Ovary (tissue), 10 donors: ENCODE measurements at places on chromosomes 1 and 21. TPM values are rescaled to one million over a fixed set of nuclear protein-coding genes. Genes with fewer than 3 reads are reported as not detected.

DNA sequence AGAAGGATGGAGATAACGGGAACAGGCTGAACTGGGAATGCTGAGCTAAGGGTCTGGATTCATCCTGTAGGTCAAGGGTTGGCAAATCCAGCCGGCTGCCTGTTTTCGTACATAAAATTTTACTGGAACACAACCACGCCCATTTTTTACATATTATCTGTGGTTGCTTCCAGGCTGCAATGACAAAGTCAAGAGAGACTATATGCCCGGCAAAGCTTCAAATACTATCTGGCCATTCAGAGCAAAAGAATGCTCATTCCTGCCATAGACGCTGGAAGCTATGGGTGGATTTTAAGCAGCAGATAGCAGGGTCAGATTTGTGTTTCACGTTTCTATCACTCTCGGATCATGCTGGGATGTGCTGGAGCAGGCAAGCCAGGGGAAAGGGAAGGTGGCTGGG lies 137.9 kb upstream of the EDN2 start:
- no peak for DNase-seq

DNA sequence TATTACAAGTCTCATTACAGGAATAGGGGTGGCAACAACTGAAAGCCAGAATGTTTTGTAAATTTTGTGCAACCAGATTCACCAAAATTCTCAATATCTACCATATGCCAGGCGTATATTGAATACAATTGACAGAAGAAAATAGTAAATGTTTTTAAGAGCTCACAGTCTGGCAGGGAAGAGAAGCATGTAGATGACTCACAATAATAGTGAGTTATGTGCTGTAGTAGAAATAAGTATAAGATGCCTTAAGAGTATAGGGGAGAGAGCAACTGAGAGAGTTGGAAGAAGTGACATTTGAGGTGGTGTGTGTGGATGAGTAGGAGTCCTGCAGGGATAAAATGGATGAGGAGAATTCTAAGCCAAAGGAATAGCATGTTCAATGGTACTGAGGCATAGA lies 170.5 kb upstream of the FGGY start:
- DNase-seq, result no peak

DNA sequence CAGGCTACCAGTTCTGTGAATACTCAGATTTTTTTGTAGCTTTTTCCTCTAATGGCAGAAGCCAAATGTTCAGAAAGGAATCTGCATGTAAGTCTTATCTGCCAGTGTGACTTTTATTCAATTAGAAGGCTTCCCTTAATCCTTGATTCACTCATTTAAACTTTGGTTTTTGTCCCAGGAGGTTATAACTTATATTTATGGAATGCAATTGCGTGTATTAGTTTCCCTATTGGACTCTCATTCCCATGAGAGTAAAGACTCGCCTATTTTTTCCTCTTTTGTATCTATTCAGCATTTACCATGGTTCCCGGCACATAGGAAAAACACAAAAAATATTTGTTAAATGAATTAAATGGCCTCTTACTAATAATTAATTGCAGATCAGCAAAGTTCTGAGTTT lies 3.5 kb downstream of the NTMT2 start:
- DNase-seq, result no peak

DNA sequence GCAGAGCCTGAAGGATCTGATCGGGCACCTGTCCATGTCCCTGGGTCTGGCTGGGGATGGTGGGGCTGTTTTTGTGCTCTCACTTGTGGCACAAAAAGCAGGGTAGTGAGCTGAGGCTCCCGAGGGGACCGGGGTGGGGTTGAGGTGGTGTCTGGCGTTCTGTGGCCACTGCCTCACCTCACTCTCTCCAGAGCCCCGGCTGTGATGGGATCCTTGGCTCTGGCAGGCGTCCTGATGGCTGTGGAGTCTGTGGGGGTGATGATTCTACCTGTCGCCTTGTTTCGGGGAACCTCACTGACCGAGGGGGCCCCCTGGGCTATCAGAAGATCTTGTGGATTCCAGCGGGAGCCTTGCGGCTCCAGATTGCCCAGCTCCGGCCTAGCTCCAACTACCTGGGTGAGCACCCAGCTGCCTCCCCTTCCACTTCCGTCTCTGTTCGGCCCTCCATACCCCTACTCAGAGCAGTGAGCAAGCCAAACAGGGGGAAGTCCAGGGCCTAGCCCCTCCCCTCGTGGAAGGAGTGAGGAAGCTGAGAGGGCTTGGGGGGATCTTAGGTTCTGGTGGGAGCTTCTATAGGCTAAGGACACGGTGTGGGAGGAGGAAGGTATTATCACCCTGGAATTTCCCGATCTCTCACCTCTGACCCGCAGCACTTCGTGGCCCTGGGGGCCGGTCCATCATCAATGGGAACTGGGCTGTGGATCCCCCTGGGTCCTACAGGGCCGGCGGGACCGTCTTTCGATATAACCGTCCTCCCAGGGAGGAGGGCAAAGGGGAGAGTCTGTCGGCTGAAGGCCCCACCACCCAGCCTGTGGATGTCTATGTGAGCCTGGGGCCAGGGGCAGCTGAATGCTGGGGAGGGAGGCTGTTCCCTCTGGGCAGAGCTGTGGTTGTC lies 7.0 kb downstream of the ADAMTSL4 start:
- no peak for DNase-seq

DNA sequence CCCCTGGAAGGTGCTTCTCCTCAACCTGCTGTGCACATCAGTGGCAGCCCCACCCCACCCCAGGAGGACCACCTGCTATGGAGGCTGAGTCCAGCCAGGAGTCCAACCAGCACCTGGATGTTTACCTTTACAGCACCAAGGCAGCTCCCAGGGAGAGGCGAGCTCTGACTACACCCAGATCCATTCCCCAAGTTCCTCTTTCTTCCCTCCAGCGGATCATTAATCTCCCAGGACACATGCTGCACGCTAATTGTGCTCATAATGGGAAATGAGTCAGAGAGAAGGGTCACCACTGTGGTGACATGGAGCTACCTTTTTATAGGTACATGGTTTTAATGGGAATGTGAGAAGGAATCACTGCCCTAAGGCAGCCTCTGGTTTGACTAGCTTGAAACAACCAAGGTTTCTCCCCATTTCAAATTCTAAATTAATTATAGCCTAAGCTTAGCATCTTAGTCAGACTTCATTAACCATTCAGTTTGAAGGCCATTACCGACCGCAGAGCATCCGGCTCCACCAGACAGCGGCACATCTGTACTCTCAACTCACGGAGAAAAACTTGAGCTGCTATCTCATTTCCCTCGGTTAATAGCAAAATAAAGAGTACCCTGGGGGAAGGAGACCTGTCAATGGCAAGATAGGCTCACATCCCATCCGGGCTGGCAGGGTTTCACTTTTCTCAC lies 173.1 kb upstream of the GALNT2 start:
- no peak for DNase-seq

DNA sequence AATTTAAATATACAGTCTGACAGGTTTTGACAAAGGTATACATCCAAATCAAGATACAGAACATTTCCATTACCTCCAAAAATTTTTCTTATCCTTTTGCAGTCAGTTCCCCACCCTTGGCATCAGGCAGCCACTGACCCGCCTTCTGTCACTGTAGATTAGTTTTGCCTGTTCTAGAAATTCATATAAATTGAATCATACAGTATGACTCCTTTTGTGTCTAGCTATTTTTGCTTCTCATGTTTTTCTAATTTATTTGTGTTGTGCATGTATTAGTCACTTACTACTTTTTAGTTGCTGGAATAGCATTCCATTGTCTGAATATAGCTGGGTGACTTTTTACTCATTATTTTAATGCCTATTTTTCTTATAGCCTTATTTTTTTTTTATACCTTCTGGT lies 3.8 kb downstream of the UTP25 start:
- no peak for DNase-seq

- no peak for DNase-seq
These were observed 40.4 kb upstream of the RGS2 start for GRCh38 chr1:192768463-192768862.

DNA sequence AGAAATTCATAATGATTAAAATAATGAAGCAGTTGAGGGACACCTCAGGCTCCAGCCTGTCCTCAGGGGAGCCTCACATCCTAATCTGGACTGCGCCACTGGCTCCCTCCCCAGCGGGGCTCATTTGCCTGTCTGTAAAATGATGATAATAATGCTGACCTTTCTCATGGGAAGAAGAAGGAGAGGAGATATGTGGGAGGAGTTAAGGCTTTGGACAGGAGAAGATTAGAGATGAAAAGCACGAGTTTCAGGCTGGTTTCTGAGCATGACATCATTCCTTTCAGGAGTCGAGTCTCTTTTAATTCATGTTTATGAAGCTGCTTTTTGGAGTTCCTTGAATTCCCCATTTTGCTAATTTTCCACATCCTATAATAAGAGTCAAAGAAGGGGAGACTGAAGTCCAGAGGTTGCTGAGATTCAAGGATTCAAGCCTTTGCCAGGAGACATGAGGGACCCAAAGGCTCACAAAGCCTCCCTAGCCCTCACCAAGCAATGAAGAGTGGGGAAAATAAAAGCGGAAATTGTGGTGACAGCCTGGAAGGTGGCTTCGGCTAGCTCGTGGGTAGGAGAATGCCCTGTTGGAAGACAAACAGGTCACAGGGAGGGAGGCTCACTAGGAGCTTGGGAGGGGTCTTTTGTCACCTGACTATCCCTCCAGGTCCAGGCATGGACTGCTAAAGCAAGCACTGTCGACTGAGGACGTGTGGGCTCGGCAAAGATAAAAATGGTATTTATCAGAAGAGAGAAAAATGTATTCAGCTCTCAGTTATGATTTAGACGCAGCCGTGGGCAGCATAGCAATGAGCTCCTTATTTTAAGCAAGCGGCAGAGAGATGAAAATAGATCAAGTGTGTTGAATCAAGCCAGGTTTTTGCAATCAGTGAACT lies 27.5 kb upstream of the STMN1 start:
- no peak for DNase-seq

DNA sequence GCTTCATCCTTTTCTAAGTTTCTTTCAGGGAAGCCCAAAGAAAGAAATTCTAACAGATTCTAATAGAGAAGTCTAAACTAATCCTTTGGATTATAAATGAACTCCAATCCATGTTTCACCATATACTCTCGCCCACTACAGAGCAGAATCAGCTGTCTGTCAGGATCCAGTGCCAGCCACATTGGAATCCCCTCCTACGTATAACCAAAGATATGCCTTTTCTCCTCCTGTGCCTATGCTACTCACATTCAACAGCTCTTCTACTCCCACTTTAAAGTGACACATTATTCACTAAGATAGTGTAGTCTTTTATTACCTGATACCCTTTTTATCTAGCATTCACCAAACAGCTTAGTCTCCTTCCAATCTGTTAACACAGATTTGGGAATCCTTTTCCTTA lies 3.1 kb downstream of the ETV3 start:
- no peak for DNase-seq

LORICRIN gene
- not detected for polyA plus RNA-seq

CLCNKB gene
- polyA plus RNA-seq, result 0.42 TPM

DNA sequence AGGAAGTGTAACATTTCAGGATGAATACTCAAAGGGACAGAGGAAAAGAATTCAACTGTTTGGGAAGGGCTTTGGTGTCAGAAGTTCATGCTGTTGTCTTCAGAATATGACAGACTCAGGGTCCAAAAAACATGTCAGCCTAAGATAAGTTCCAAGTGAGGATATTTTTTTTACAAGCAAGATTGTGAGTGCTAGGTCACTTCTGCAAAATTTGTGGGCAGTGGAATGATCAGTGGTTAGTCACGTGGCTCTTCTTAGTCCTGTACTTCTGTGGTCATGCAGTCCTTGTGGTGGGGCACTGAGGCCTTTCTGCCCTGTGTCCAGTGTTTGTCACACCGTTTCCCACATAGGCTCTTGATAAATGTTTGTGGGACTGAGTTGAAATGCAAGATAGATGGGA lies 5.2 kb downstream of the RGL1 start:
- DNase-seq, result no peak

BRINP3 gene
- 0.11 TPM for polyA plus RNA-seq

COL24A1 gene
- 0.31 TPM for polyA plus RNA-seq

DNA sequence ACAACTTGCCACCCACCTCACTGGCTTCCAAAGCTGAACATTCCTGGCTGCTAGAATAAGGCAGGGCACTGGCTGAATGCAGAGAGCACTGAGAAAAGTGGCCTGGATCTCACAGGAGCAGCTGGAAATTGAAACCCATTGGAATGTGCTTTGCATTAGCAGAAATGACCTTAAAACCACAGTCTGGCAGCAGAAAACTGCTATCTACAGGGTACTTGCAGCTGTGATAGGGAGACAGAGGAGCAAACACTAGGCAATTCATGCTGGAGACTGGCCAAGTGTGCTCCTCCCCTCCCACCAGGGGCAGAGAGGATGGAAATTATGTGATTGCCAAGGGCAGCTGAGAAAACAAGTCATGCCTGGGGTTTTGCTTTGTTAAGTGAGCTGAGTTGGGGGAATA lies 47.2 kb downstream of the HSD3B1 start:
- peak; percentile 75 for DNase-seq

DNA sequence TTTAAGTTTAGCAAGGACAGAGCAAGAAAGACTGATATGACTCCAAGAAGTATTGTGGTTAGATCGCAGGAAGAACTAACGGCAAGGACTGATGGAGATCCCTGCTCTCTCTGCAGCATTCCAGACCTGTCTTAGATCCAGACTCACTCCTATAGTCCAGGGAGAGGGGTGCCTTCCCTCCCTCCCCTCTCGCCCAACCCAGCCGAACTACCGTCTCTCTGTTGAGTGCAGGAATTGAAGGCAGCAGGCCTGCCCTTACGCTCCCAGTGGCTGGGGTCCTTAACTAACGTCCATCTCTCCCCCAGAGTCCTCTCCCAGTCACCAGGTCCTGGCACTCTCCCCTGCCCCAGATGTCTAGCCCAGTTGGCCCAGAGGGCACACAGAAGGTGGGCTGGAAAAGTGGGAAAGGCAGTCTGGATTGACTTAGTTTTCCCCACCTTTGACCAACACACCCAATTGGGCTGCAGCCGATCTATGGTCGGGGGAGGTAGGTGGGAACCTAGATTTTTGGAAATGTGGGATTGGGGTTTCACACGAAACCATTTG lies 1.1 kb downstream of the CRABP2 start:
- no peak for DNase-seq

- peak; percentile 2 for DNase-seq
These were observed 14.0 kb downstream of the SLC1A7 start for GRCh38 chr1:53128401-53128800.

DNA sequence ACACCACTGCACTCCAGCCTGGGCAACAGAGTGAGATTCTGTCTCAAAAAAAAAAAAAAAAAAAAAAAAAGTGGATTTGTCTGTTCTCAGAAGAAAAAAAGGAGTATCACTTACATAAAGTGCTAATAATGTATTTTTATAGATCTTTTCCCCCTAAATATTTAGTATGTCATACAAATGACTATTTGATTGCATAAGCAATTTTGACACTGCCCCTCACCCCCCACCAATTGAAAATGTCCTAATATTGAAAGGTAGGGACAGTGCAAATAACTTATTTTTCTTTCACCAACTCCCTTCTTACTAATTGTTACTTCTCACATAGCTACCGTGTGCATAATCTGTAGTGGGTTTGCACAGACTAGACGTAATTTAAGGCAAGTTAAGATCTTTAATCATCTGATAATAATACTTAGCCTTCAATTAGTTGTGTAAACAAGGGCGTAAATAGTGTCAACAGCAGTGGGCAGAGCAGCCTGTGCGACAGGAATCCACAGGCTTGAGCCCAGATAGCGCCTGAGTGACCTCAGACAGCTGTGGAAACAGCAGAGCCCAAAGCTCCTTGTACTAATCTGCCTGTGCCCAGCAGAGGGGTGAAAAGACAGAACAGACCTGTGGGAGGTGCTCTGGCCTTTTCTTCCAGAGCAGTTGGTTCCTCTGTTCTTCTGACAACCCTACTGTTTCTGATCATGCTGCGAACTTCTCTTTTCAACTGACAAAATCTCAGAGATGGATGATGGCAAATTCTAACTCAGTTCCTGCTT lies 4.5 kb upstream of the IER5 start:
- no peak for DNase-seq

TCEA3 gene
- 72.5 TPM for polyA plus RNA-seq
